ENCODE measurements at places on chromosomes 2 and 18.

DNA sequence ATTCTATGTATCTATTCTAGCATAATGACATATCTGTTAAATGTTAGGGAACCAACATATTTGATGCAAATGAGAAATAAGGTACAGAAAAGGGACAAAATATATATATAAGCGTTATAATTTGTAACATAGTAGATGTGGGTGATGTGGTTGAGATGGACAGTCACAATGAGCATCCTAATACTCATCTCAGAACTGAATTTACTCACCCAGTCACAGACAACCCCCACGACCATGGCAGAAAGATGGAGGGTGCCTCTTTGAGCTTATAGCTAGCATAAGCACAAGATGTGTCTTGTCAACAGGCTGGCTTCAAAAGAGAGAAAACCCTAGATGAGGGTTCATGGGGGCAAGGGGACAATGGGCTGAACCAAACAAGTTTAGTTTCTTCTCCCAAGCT, 9.1 kb upstream of the DSG3 start:
- DNase-seq, result no peak

GRCh38 chr2:168730344-168730743, 72.1 kb upstream of the NOSTRIN start:
- no peak for DNase-seq

- no peak for DNase-seq
These were observed 84.7 kb downstream of the NEDD4L start for GRCh38 chr18:58128381-58129374.

DNA sequence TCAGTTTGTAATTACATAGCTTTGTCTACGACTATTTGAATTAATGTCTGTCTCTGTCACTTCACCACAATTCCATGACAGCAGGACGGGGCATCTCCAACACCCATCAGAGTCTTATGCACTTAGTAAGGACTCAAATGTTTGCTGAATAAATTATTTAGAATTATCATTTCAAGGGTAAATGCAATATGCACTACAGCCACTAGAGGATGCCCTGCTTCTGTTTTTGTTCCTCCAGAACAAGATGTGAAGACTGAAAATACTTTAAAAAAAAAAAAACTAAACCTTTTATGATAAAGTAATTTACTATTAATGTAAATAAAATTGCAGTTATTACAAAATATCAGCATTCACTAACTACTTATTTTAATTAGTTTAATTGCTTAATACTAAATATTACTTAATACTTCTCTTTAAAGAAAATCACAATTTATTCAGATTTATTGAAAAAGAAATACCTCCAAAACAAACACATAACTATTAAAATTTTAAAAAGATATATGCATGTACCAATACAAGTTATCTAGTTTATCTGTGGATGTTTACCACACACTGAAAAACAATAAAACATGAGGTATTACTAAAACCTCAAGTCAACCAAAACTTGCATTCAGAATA, 3.2 kb downstream of the PIGN start:
- peak; percentile 56 for DNase-seq

DNA sequence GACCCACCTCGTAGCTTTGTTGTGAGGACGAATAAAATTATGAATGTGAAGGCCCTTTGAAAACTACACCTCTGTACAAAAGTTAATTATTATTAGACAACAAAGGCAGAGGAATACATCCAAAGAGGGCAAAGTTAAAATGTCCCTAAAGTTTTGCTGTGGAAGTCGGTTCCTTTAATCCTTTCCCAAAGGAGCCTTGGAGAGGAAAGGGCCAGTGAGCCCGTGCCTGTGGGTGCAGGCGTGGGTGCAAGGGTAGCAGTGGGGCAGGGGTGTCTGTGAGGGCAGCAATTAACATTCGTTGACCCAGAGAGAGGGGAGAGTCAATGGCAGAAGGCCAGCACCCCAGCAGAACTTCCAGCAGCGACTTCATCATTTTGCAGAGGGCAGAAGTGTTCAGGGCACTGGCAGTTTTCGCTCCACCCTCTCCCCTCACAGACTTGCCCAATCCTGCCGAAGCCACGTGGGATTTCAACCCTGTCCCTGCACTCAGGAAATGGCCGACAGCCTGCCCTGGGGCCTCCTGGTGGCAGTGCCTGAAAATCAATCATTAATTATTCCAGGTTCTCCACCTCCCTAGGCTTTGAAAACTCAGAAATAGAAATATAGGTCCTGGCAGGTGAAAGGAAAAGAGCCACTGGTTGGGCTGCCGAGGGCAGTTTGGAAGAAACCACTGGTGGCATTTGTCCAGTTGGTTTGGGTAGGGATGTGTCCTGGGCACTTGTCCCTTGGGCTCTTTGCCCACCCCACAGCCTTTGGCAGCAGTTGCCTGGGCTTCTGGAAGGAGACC, 4.2 kb upstream of the PAX8 start:
- DNase-seq, result no peak

- no peak for DNase-seq
These were observed 135.9 kb upstream of the SIX3 start for GRCh38 chr2:44805401-44806235.

GRCh38 chr2:34815052-34815741, 1216.1 kb upstream of the FAM98A start:
- no peak for DNase-seq

- no peak for DNase-seq
These were observed 166.2 kb downstream of the TDRD15 start for GRCh38 chr2:21289989-21290388.

GRCh38 chr2:138744713-138745112, 35.5 kb downstream of the NXPH2 start:
- DNase-seq, result no peak

DNA sequence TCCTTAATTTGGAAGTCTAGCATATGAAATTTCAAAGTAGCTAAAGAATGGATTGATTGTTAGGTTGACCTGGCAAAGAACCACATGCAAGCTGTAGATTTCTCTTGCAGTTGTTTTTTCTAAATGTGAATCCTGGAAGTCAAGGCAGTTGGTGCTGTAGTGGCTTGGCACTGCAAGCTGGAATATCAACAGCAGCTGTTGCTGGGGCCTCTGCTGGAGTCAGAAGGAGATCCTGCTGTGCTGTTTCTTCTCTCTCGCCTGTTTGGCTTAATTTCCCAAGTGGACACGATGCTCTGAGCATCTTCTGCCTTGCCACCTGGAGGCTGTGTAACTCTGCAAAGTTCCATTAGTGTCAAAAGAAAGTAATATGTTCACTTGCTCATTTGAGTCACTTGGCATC, 12.6 kb downstream of the PIK3C3 start:
- no peak for DNase-seq

GRCh38 chr18:50805732-50806131, 14.1 kb downstream of the MRO start:
- DNase-seq, result no peak

GRCh38 chr2:45168711-45169338, 159.6 kb upstream of the SIX2 start:
- no peak for DNase-seq

GRCh38 chr2:19362755-19363473, 4.5 kb upstream of the OSR1 start:
- no peak for DNase-seq

DNA sequence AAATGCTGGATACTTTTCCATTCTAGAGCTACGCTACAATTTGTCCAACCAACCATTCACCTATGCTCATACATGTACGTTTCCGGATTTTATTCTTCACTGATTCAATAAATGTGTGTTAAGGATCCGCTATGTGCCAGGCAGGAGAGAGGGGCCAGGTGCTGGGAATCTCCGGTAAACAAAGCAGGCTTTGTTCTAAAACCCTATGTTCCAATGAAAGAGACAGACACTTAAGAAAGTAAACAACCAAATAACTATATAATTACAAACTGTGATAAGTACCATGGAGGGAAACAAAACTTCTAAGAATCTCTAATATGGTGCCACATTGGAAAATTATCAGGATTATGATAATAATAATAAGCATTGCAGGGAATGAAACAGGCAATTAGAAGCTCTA, 22.2 kb upstream of the POMC start:
- DNase-seq, result no peak

DNA sequence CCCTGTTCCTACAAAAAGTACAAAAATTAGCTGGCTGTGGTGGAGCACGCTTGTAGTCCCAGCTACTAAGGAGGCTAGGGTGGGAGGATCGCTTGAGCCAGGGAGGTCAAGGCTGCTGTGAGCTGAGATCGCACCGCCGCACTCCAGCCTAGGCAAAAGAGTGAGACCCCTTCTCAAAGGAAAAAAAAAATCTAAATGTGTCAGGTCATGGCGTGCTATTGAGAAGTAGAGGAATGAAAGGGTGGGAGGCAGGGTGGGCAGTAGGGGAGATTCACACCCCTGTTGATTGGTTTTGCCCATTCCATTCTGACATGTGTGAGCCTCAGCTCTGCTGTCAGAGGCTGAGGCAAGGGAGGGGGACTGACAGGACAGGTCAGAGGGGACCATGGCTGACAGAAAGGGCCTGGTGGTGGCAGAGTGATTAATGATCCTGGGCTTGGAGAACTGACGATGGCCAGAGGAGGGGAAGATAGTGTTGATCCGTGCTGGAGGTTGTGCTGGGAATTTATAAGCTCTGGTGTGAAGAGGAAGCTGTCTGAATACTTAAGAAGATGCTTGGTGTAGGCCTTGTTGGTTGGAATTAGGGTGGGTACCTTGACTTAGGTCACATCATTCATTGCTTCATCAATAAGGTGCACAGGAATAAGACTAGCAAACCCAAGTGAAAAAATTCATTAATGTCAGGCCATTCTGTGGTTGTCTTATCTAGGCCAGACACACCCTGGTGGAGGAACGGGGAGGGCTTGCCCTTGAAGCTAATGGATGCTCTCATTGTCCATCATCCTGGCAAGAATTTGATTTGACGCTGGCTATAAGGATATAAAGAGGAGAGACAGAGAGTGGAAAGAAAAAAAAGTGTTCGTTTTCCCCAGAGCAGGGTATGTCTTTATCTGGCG, 19.1 kb upstream of the SMARCAL1 start:
- DNase-seq, result no peak

- no peak for DNase-seq
These were observed 26.5 kb upstream of the GREB1L start for GRCh38 chr18:21215490-21215889.

DNA sequence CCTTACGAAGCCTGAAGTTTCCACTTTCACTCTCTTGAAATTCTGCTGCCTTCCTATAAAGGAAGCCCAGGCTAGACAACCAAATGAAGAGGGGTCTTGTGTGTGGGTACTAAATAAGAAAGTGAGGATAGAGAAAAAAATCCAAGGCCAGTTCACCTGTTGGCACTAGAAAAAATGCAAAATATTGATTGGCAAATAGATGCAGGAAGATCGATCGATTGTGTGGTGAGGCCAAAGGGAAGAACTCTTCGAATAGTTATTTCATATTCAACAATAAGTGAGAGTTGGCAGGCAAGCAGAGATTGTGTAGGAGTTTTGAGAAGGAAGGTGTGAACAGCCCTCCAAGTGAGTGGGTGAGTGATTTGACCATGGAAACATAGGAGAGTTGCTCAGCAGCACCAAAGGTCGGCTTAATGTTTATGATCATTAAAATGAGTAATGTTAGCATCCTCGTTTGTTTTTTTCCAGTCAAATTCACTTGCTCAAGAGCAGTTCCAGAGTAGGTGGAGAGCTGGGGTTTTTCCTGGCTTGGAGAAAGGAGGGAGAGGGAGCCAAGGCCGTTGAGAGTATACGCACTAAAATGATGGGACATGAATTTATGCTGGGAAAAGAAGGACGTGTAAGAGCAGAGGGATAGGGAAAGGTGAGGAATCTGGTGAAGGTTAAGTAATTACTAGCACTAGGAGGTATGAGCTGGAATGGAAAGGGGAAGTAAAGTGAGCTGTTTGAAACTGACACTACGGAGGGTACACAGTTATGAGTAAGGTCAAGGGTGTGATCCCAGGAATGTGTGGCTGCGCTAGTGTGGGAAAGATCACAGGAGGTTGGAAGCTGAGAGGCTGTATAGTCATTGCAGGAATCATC, 1.1 kb upstream of the NAPG start:
- DNase-seq, result no peak

DNA sequence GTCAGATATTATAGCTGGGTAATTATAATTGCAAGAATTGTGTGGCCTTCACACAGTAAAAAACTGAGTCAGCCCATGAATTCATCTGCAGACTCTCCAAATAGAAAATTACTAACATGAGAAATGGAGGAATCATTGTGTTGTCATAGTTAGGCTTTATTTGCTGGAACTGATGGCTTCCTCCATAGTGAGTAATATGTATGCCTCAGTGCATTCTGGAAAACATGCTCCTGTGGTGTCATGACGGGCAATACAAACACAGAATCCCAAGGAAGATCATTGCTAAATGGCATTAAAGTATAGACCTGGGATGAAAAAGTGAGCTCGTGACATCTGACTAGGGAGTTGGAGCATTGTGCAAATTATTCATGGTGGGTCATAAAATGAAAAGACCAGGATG, 23.6 kb upstream of the NMS start:
- DNase-seq, result no peak

GRCh38 chr2:20357638-20358389, 7.2 kb upstream of the PUM2 start:
- DNase-seq, result no peak

- DNase-seq, result no peak
These were observed 86.7 kb upstream of the THUMPD2 start for GRCh38 chr2:39865751-39866150.

- no peak for DNase-seq
These were observed 7.2 kb downstream of the E2F6 start for GRCh38 chr2:11458753-11459152.

- no peak for DNase-seq
These were observed 33.7 kb downstream of the EHBP1 start for GRCh38 chr2:62738981-62739936.

- DNase-seq, result no peak
These were observed 130.6 kb upstream of the HAAO start for GRCh38 chr2:42922790-42923579.

GRCh38 chr2:127570282-127571250, 35.1 kb downstream of the MYO7B start:
- DNase-seq, result no peak

GRCh38 chr18:24987303-24988252, 364.4 kb downstream of the ZNF521 start:
- no peak for DNase-seq

- no peak for DNase-seq
These were observed 153.4 kb downstream of the MBP start for GRCh38 chr18:76979111-76979751.

- DNase-seq, result no peak
These were observed 575.2 kb upstream of the SLC8A1 start for GRCh38 chr2:41027095-41027494.

All from activated naive CD4-positive, alpha-beta T cell treated with anti-CD3 and anti-CD28 coated beads, Interleukin-2, amount 50 U/mL, for 72 hours (primary cell).